Thymus (tissue), 14 donors: ENCODE measurements at places on chromosomes 1 and 21.

- H3K4me3 ChIP-seq: no peak overlapping the region
- DNase-seq: no peak
- no peaks in the 10 kb centered on the region for H3K36me3 ChIP-seq
- no peaks in the 10 kb centered on the region for H3K27me3 ChIP-seq
- H3K4me1 ChIP-seq: peaks cover 6% of the 10 kb centered on the region
- no peak overlapping the region for H3K27ac ChIP-seq
These were observed 93.1 kb upstream of the BCAR3 start for GRCh38 chr1:93774707-93775106.

- no peak for DNase-seq
- H3K4me3 ChIP-seq: no peak overlapping the region
- H3K27me3 ChIP-seq: no peaks in the 10 kb centered on the region
- H3K4me1 ChIP-seq: no peaks in the 10 kb centered on the region
These were observed 57.8 kb downstream of the FOXO6 start for GRCh38 chr1:41418857-41419583.

GRCh38 chr1:168709405-168710363 is 19.3 kb downstream of the DPT start:
- no peak for DNase-seq
- H3K4me1 ChIP-seq: no peaks in the 10 kb centered on the region
- H3K36me3 ChIP-seq: no peaks in the 10 kb centered on the region
- H3K4me3 ChIP-seq: no peak overlapping the region

DNA sequence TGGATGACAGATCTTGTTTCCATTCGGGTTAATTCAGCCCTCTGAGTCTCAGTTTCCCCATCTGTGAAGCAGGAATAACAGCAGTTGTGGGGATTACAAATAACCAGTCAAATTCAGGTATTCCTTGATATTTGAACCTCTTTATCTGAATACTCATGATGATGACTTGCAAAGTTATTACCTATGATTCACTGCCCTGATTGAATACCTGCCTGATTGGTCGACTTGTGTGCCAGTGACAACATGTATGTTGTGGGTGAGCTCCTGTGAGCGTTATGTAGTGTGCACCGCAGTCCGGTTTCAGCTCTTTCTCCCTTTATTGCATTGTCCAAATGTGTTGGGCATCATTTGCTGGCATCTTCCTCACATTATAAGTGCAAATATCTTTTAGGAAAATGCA is 9.5 kb upstream of the TMEM61 start:
- no peaks in the 10 kb centered on the region for H3K4me1 ChIP-seq
- no peaks in the 10 kb centered on the region for H3K36me3 ChIP-seq
- H3K27me3 ChIP-seq: peaks cover 24% of the 10 kb centered on the region
- DNase-seq: no peak

- peak overlapping the region; percentile 93 for H3K4me3 ChIP-seq
- H3K36me3 ChIP-seq: peaks cover 25% of the 10 kb centered on the region
- peaks cover 46% of the 10 kb centered on the region for H3K4me1 ChIP-seq
These were observed 685 bp downstream of the CRTC2 start for GRCh38 chr1:153957744-153958110.

DNA sequence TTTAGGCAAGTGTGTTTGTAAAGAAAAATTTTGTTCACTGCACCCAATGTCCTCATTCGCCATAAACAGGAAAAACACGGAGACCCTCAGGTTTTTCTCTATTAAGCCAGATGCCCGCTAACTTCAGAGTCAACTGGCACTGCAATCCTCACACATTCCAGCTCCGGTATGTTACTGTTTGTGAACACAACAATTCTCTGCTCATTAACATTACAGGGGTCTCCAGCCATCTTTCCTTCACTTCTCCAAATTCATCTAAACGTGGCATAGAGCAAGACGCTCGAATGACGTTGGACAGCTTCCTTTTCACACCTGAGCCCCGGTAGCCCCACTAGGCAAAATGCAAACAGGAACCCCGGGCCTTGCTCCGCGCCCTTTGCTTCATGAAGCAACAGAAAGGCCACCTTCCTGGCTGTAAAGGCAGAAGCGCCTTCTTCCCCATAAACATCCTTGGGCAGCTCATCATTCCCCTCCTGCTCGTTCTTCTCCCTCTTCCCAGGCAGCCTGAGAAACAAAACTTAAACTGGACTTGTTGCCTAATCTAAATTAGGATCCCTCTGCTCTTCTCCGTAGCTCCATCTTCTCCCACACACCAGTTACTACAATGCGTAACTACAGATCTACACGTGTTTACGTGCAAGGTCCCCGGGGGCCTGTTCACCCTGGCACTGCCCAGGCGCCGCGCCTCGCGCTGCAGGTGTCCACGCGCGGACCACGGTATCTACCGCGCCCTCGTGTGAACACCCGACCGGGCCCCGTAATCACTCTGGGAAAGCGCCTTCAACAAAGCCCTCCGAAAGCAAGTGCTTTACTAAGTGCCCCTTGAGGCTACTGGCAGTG is 1.2 kb downstream of the LBR start:
- peak overlapping the region; percentile 97 for H3K4me3 ChIP-seq
- peaks cover 30% of the 10 kb centered on the region for H3K36me3 ChIP-seq
- peaks cover 32% of the 10 kb centered on the region for H3K4me1 ChIP-seq
- DNase-seq: no peak

DNA sequence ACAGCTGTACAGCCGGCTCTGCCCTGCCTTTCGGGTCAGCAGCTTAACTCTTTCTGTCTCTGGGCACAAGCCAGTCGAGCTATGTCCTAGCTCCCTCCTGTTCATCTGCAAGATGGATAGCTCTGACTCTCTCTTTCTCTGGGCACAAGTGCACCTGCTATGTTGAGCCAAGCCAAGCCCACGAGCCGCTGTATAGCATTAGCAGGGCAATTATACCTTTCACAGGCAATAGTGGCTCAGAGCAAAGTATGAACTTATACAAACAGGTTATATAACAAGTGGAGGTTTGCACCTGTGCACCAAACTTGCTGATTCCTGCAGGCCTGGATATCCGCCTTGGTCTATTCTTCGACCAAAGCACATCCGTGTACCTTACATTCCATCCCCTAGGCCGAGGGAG is 33.0 kb upstream of the CR2 start:
- H3K27me3 ChIP-seq: no peaks in the 10 kb centered on the region
- no peaks in the 10 kb centered on the region for H3K4me1 ChIP-seq
- DNase-seq: no peak
- H3K36me3 ChIP-seq: no peaks in the 10 kb centered on the region

GRCh38 chr1:46301406-46301807 is 2.0 kb downstream of the LRRC41 start:
- DNase-seq: no peak
- H3K36me3 ChIP-seq: peaks cover 17% of the 10 kb centered on the region
- H3K4me1 ChIP-seq: peaks cover 19% of the 10 kb centered on the region
- no peaks in the 10 kb centered on the region for H3K27me3 ChIP-seq
- peak overlapping the region; percentile 97 for H3K4me3 ChIP-seq

GRCh38 chr1:94527447-94528031 is 14.0 kb downstream of the F3 start:
- H3K27me3 ChIP-seq: no peaks in the 10 kb centered on the region
- H3K4me1 ChIP-seq: no peaks in the 10 kb centered on the region
- no peak overlapping the region for H3K27ac ChIP-seq
- no peak overlapping the region for H3K4me3 ChIP-seq
- DNase-seq: no peak
- H3K36me3 ChIP-seq: no peaks in the 10 kb centered on the region

DNA sequence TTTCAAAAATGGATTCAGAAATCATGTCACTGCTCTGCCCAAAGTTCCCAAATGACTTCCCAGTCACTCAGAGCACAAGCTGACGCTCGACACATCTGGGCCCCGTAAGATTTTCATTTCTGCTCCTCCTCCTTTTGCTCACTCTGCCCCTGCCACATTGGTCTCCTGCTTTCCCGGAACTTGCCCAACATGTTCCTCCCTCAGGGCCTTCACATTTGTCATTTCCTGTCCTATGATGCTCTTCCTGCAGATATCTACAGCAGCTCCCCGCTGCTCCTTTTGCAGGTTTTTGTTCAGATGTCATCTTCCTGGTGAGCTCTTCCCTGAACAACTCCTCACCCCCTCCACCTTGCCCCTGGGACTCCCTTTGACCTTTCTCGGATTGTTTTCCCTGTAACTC is 58.5 kb upstream of the IVNS1ABP start:
- H3K36me3 ChIP-seq: no peaks in the 10 kb centered on the region
- no peak overlapping the region for H3K27ac ChIP-seq

DNA sequence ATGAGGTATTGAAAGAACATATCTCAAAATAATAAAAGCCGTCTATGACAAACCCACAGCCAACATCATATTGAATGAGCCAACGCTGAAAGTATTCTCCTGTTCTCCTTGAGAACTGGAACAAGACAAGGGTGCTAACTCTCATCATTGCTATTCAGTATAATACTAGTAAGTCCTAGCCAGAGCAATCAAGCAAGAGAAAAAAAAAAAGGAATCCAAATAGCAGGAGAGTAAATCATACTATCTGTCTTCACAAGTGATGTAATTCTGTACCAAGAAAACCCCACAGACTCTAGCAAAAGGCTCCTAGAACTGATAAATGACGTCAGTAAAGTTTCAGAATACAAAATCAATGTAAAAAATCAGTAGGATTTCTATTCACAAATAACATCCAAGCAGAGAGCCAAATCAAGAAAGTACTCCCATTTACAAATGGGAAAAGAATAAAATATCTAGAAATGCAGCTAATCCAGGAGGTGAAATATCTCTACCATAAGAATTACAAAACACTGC is 1632.8 kb downstream of the NCAM2 start:
- H3K4me3 ChIP-seq: no peak overlapping the region
- no peak for DNase-seq
- no peaks in the 10 kb centered on the region for H3K36me3 ChIP-seq
- no peaks in the 10 kb centered on the region for H3K27me3 ChIP-seq
- no peaks in the 10 kb centered on the region for H3K4me1 ChIP-seq

- no peak overlapping the region for H3K4me3 ChIP-seq
- H3K27me3 ChIP-seq: no peaks in the 10 kb centered on the region
- no peaks in the 10 kb centered on the region for H3K36me3 ChIP-seq
- no peaks in the 10 kb centered on the region for H3K4me1 ChIP-seq
These were observed 124.5 kb downstream of the CACHD1 start for GRCh38 chr1:64594446-64594845.

GRCh38 chr1:246128494-246129069 is 378.5 kb downstream of the SMYD3 start:
- no peaks in the 10 kb centered on the region for H3K4me1 ChIP-seq
- no peaks in the 10 kb centered on the region for H3K27me3 ChIP-seq
- no peak overlapping the region for H3K4me3 ChIP-seq
- no peak overlapping the region for H3K27ac ChIP-seq
- DNase-seq: no peak
